Renal cortex interstitium (tissue), 15 donors: ENCODE measurements at places on chromosomes 2 and 18.

- DNase-seq = no peak
Observed at GRCh38 chr18:45171679-45172191, 443.5 kb upstream of the SLC14A2 start.

DNA sequence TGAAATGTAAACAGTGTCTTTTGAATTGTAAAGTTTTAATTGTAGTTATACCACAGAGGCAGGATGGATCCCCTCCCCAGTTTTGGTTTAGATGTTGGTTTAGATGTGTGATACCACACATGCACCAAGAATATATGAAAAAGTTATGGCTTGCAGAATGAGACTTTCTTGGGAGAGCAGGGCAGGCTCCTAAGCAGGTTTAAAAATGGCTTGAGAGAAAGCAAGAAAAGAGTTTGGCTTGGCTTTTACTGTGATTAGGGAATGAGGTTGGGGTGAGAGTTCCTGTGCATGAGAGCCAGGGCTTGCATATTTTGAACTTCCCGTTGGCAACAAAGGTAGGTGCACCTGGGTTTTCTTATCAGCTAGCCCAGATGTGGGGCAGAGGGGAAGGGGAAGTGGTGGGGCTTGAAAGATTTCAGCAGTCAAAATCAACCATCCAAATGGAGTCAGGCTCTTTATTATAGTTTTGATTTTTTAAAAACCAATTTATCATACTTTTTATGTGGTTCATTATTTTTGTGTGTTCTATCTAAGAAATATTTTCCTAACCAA is 246.9 kb downstream of the MTX2 start:
- no peak for DNase-seq

- no peak for DNase-seq
Observed at GRCh38 chr18:30328839-30329238, 713.7 kb downstream of the DSC3 start.

DNA sequence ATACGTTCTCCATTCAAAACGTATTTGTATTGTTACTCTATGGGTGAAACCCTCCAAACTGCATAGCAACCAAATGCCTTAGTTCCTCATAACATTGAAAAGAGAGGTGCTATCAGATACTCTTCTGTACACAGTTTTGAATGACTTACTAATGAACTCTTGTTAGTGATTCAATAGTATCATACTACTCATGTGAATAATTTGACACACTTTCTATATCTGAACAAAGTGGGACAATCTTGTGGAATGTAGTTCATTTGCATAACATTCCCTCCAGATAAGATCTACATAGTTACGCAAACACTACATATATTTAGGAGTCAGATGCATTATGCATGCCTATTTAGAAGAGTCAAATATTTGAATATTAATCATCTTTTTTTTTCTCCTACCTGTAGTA is 232.0 kb upstream of the NRXN1 start:
- no peak for DNase-seq

- DNase-seq = no peak
Observed at GRCh38 chr2:223727562-223727961, 109.8 kb downstream of the AP1S3 start.

DNA sequence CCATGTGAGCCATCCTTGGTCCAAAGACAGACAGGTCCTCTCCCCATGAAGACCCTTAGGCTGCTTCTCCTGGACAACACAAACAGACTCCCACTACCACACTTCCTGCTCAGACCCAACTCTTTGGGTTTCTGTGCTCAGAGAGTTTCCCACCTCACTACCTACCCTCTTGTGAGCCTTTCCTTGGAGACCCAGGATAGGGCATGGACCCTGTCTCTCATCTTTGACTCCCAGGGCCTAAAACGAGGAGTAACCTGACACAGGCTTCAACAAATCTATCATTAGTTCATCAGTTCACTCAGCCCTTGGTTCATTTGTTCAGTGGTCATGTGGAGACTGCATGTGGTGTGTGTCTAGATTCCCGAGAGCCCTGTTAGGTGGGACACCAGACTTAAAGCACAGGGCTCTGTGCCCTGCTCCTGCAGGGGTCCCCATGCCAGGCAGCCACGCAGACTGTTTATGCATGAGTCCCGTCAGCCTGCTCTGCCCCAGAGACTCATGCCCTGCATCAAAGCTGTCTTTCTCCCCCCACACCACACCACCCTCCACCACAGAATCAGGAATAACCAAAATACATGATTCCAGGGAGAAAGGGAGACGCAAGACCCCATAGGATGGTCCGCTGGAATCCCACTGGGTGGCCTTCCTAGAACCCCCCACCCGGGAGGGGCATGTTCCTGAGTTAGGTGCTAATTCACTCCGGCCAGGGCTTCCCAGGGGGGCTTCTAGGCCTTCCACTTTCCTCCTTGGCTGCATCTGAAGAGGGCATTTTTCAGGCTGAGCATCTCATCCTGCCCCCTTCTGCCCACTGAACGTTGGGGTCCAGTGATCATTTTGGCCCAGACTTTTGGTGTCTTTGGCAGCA is 100.2 kb upstream of the TEX51 start:
- no peak for DNase-seq

DNA sequence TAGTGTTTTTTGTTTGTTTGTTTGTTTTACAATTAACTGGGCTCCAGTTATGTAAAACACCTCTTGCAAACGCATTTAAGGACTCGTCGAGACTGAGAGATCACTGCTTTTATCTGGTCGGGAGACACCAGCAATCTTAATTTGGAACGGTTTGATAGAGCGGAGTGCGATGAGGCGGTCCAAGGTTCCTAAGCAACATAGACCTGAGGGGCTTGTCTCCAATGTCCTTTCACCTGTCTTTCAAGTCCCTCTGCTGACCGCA is 729 bp upstream of the SELENOI start:
- no peak for DNase-seq
